ENCODE measurements at places on chromosomes 16 and 17.

DNA sequence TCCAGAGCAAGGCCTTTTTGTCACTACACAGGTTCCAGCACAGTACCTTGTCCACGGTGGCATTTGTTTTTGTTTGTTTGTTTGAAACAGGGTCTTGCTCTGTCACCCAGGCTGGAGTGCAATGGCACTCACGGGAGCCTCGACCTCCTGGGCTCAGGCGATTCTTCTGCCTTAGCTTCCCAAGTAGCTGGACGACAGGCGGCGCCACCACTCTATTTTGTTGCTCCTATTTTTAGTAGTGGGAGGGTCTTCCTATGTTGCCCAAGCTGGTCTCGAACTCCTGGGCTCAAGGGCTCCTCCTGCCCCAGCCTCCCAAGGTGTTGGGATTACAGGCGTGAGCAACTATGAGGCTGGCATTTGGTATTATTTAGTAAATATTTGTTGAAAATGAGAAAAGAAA, 10.3 kb downstream of the MRC2 start:
- DNase-seq: no peak

- DNase-seq: peak; percentile 23
Measured at GRCh38 chr16:78925083-78925767, 675.3 kb downstream of the MAF start.

- DNase-seq: no peak
Measured at GRCh38 chr16:53614346-53614745, 89.3 kb downstream of the RPGRIP1L start.

GRCh38 chr17:59093145-59093701, 13.5 kb downstream of the TRIM37 start:
- DNase-seq: no peak

DNA sequence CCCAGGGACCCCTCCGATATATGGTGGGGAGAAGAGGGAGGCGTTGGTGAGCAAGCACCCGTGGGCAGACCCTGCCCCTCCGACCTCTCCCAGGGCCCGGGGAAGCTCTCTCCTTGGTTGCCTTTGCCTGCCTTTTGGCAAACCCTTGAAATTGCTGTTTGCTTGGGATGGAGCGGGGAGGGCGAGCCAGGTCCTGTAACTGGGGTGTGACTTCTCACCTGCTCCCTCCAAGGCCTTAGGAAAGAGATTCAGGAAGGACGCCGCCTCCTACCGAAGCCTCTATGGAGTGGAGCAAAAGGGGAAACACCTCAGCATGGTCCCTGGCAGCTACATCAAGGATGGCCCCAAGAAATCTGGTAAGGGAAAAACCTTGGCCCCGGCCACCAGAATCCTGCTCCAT, 4.6 kb downstream of the C16orf78 start:
- no peak for DNase-seq

- no peak for DNase-seq
Measured at GRCh38 chr16:24700549-24701392, 28.7 kb upstream of the TNRC6A start.

GRCh38 chr17:67390646-67391361, 13.7 kb downstream of the PITPNC1 start:
- DNase-seq: peak; percentile 56

DNA sequence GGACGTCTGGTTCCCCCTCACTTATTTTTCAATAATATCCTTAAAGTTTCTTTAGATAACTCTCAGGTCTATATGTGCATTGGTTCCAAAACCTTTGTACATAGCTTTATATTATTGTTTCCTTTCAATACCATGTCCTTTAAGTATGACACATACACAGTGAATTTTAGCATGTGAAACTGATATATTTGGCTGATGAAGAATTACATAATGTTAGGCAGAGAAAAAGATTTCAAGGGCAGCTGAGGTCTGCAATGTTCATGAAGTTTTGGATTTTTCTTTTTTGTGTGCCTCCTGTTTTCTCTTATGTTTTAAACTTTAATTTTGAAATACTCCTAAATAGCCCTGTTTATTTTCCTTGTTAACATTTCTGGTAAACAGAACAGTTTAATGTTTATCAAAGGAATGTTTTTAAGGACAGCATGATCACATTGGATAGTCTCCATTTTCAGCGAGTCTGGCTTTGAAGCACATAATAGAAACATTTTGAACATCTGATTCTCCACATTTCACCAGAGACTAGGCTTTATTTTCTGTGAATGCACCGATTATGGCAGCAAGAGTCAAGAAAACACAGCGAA, 32.9 kb upstream of the FBXO47 start:
- no peak for DNase-seq

DNA sequence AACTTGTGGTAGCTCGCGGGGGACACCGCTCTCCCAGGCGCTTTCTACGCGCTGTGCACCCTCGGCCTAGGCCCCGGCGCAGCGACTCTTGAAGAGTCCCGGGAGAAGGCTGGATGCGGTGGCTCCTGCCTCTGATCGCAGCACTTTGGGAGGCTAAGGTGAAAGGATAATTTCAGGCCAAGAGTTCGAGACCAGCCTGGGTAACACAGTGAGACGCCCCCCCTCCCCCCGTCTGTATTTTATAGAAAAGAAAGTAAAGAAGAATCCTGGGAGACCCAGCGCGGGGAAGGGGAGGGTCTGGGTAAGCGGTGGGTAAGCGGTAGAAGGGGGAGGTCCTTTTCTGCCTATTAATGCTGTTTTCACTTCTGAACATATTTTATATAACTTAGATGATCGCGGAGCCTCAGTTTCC, 486 bp upstream of the PLLP start:
- no peak for DNase-seq

GRCh38 chr16:49856672-49857330, 889 bp upstream of the ZNF423 start:
- DNase-seq: no peak

- DNase-seq: no peak
Measured at GRCh38 chr16:90047714-90048346, 28.6 kb upstream of the DBNDD1 start.

DNA sequence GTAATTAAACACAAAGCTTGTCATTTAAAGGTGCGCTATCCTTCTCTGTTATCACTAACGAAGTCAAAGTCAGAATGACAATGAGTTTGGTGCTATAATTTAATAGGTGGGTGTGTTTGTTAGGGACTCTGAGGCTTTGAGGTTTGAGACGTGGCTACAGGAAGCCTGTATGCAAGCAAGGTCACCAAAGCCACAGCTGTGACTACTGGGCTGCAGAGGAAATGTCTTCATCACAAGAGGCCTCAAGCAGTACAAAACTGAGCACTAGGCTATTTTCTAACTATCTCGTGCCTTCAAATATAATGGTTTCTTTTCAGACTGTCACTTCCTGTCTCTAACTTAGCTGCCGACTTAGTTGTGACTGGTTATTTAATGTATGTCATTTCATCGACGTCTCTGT, 141.2 kb downstream of the AATF start:
- peak; percentile 71 for DNase-seq

GRCh38 chr16:67394155-67395104, 1.1 kb upstream of the TPPP3 start:
- peak; percentile 36 for DNase-seq

- DNase-seq: no peak
Measured at GRCh38 chr17:80894726-80895125, 96.9 kb upstream of the CHMP6 start.

DNA sequence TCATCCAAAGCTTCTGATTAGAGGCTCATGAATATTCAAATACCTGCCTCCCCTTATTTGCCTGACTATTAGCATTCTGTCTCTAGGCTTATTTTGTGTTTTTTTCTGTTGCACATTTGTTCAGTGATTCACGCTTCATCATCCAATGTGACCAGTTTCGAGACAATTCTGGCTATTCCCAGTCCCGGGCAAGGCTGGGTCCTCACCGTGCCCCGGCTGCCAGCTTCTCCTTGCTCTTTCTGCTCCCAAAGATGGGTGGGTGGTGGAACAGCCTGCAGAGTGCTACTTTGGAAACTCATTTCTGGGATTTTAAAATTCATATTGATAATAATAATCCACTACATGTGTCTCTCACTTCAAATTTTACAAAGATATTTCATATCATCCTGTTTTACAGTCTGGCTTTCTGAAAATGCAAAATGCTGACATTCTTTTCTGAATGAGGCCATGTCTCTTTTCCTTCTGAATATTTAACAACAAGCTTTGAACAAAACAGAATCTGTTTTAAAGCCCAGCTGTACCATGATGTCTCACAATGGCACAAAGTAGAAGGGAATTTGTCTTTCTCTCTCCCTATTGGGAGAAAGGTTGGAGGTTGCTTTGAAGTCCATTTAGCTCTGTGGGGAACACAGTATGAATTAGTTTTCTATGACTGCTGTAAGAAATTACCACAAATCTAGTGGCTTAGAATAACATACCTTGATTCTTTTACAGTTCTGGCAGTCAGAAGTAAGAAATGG, 116.9 kb upstream of the CDH13 start:
- DNase-seq: no peak

- no peak for DNase-seq
Measured at GRCh38 chr16:53132406-53132805, 77.6 kb downstream of the CHD9 start.

- DNase-seq: no peak
Measured at GRCh38 chr16:15553313-15554088, 89.5 kb downstream of the MARF1 start.

GRCh38 chr17:1829216-1829591, 498 bp downstream of the SMYD4 start:
- DNase-seq: no peak

DNA sequence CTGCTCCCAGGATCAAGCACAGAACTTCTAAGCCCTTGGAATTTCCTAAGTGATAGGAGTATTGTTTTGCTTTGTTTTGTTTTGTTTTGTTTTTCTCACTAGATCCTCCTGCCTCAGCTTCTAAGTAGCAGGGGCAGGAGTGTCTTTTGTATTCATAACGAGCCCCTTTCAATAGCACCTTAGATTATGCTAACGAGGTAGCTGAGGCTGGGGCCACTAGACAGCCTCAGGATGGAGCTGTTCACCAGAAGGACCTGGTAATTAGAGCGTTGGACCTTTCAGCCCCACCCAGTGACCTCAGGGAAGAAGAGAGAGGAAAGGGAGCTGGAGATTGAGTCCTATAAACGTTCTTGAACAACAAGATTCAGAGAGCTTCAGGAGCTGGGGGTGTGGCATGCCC, 43.6 kb downstream of the IKZF3 start:
- DNase-seq: no peak

- DNase-seq: no peak
Measured at GRCh38 chr17:65204001-65204400, 66.8 kb downstream of the RGS9 start.

DNA sequence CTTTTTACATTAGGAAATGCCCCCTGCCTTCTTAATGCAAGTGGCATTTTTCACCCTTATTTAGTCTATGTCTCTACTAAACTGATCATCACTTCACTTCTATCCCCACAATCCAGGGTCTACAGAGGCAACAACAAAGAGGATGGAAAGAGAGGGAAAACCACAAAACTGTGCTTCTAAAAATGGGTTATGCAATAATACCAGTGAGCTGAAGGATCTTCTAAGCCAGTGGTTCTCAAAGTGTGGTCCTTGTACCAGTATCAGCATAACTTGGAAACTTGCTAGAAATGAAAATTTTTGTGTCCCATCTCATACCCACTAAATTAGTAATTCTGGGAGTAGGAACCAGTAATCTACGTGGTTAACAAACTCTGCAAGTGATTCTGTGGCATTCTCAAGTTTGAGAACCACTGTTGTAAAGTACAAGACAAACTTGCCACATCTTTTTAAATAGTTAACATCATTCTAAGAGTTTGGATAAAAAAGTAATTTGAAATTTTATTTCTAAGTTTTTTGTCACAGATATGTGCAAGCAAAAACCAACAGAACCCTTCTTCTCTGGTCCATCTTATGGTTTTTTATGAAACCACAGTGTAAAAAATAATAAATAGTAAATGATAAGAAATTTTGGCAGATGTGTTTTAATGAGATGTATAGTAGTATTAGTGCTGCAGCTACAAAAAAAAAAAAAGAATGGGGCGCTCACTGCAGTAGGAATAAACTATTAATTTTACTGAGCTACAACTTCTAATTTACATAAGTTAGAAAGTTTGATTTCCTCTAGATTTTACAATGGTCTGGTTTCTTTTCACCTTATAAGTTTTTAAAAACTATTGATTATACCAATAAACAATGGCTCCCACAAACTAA, 16.2 kb downstream of the CDC27 start:
- DNase-seq: no peak

GRCh38 chr17:49739641-49740271, 24.2 kb downstream of the FAM117A start:
- DNase-seq: peak; percentile 97

- DNase-seq: no peak
Measured at GRCh38 chr16:4583906-4584305, 27.8 kb downstream of the C16orf96 start.

DNA sequence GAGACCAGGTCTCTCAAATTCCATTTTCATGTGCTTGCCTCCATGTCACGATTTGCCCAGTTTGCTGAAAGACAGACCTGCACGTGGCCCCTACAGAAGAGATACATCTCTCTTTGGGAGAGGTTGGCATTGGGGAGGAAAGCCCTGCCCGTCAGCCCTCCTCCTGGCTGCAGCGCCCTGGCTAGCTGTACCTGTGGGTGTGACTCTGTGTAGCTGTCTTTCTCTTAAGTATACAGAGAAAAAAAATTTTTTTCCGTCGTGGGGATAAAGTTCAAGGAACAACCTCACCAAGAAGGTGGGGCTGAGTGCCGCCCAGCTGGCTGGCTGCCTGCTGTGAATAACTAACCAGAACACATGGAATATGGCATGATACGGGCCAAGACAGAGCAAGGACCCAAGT, 26.5 kb downstream of the TMEM98 start:
- DNase-seq: no peak

- no peak for DNase-seq
Measured at GRCh38 chr16:3594316-3595109, 16.9 kb downstream of the SLX4 start.

GRCh38 chr17:6936370-6937028, 59.4 kb upstream of the ALOX12 start:
- DNase-seq: peak; percentile 44

GRCh38 chr16:23944381-23944780, 108.6 kb downstream of the PRKCB start:
- no peak for DNase-seq

DNA sequence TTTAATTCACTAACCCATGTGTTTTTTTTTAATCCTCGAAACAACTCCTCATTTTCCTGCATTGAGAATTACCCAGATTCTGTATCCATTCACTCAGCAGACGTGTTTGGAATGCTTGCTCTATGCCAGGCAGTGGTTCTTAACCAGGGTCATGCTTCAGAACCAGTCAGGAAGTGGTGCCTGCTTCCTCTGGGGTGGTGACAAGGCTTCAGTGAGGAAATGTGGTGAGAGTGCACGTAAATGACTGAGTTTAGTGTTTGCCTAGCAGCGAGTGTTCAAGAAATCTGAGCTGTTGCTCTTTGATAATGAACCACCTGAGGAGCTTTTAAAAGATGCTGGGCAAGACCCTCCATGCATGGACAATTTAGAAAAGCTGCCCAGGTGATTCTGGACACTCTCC, 9.9 kb downstream of the ZFP90 start:
- DNase-seq: peak; percentile 40

- no peak for DNase-seq
Measured at GRCh38 chr17:39339272-39339671, 62.2 kb downstream of the FBXL20 start.

GRCh38 chr17:12637745-12638651, 27.7 kb upstream of the MYOCD start:
- no peak for DNase-seq
